NCI-H774 (cell line): ENCODE measurements at places on chromosomes 6 and 20.

DNA sequence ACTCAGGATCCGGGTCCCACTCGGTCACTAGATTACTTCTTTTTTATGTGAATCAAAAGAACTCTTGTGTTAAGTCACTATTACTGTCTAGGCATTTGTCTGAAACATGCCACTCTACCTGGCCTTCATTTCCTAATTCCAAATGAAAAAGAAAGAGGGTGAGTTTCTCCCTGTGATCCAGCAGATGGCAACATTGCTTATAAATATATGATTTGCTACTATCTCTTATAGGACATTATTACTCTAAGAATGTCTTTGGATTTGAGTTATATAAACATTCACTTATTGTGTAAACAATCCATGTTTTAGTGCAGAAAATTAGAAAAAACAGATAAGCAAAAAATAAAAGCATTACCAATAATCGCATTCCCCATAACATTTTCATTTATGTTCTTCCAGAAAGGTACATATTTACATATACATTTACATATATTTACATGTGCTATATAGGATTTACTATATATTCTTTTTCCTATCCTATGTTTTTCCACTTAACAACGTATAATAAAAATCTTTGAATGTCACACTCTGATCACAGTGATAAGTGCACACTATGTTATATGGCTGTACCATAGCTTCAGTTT is 66.9 kb downstream of the FAXC start:
- DNase-seq: peak; percentile 27

DNA sequence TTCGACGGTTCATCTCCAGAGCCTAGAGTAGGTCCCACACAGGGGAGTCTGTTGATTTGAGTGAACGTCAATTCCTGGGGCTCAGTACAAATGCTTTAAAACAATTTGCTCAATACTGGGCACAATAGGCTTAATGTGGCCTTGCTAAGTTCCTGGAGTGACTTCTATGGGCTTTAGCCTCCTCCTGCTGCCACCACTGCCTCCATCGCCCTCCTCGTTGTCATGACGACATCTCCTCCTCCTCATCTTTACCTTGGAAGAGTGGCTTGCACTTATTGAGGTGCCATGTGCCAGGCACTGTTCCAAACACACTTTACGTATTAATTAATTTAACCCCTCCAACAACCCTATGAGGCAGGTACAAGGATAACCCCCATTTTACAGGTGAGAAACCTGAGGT is 11.8 kb upstream of the ZMYND8 start:
- no peak for DNase-seq

GRCh38 chr6:39074486-39074885 is 25.9 kb downstream of the GLP1R start:
- no peak for DNase-seq

DNA sequence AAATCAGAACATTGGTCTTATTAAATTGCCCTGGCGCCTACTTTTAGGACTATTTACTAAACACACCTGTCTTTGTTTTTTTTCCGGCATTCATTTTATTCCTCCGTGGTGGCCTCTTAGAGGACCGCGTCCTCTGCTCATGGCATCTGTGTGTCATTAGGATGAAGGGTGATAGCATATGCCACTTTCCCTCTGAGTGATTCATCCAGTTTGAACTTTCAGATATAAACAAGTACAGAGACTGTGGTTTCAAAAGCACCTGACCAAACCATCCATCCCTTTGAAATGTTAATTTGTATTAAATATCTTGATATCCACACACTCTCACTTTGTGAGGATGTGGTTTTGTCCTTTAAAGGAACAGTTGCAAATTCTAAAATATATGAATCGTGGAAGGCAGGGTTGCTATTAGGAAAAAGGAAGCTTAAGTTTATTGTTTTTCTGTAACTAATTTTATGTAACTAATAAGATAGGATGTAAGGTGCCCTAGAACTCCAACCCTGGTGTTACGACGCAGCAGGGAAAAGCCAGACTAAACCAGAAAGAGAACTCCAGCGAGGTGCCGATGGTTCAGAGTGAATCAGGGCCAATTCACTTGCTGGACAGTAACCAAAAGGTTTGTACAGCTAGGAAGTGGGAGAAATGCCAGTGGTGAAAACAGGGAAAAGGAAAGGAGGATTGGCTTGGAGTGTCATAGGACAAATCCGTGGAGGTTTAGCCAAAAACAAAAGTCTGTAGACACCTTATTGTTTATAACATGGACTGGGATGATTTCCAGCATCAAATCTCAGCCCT is 98.7 kb downstream of the SHLD1 start:
- DNase-seq: no peak

GRCh38 chr6:102793752-102794151 is 1400.2 kb downstream of the GRIK2 start:
- DNase-seq: no peak

- no peak for DNase-seq
These were observed 156.1 kb upstream of the SMLR1 start for GRCh38 chr6:130671119-130671518.

- DNase-seq: no peak
These were observed 8.2 kb downstream of the SENP6 start for GRCh38 chr6:75609639-75610590.

GRCh38 chr20:3669710-3670367 is 6.6 kb upstream of the GFRA4 start:
- DNase-seq: no peak

DNA sequence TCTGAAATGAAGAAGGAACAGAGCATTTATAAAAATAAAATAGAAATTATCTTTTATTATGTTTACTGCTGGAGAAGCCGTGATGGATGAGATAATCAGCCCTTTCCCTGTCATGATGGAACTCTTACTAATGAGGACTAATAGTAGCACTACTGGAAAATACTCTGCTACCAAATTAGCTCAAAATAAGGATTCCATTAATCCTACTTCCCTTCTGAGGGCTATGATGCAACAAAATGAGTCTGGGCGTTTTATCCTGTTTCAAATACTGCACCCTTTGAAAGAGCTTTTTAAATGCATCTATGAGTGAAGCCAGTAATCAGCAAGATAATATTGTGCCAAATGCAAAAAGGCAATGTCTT is 59.3 kb upstream of the CARMIL1 start:
- no peak for DNase-seq

DNA sequence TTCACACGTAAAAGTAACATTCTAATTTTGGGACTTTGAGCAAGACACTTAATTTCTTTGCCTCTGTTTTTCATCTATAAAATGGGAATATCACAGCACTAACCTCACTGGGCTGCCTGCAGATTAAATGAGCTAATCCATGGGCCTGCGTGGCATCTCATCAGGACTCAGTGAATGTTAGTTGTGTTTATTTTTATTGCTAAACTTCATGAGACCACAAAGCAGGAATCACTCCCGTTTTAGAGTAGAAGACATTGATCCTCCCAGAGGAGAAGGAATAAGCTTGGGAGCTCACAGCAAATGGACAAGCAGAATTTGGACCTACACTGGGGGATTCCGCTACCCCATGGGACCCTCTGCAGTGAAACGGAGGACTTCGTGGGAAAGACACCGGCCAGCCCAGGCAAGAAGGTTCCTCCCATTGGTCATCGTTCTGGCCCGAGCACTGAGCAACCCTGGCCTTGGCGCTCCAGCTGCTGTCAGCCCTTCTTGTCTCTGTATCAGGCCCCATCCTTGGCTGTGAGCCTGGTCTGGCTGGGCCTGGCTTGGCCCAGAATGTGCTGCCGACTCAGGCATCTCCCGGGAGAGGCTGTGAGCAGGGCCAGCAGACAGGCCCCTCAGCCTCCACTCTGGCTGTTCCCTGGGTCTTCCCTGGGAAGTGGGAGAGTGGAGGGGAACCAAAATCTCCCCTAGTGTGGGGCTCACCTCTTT is 79.8 kb downstream of the NFATC2 start:
- no peak for DNase-seq

GRCh38 chr6:145453376-145453775 is 281.9 kb downstream of the EPM2A start:
- no peak for DNase-seq

DNA sequence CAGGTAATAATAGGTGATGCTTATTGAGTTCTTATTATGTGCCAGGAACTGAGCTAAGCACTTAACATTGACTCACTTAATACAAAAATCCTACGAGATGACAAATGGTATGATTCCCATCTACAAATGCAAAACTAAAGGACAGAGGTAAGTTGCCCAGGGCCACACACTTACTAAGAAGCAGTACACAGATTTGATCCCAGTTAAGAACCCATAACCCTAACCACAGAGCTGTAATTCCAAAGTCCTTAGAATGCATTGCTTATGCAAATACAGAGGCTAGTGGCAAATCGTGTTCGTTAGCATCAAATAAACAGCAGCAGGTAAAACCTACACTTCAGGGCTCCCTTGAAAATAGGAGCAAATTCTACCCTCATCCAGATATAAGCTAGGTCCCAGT is 104.0 kb downstream of the SASH1 start:
- no peak for DNase-seq

GRCh38 chr20:63127700-63128364 is 88.1 kb downstream of the YTHDF1 start:
- DNase-seq: no peak

DNA sequence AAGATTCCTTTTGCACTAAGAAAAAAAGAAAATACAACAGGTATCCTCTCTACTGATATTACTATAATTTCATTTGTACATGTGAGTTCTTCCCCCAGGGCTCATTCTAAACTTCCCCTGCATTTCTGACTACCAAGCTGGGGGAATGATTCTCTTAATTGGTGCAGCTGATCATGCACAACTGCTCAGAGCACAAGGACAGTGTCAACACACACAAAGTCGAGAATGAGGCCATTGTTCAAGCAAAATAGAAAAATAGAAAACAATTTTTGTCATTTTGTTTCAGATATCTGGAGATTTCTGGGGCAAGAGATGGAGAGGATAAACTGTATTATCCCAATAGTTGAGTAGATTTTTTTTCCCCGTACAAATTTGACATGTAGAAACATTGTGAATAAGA is 236.3 kb downstream of the HAO1 start:
- DNase-seq: peak; percentile 36

DNA sequence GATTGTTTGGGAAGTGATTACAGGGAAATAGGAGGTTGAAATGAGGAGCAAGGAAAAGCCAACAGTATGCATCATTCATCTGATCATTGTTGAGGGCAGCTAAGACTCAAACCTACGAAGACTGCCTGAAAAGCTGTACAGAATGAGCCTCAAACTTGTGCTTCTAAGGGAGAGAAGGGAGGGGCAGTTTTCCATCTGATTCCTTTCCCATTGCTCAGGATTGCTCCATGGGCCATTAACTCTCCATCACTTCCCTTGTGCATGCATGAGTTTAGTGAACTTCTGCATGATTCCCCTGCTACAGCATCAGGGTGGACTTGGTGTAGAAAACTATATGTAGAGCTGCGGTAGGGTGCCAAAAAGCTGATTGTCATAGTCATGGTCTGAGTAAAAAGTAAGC is 742.7 kb upstream of the SLC35B3 start:
- DNase-seq: no peak

DNA sequence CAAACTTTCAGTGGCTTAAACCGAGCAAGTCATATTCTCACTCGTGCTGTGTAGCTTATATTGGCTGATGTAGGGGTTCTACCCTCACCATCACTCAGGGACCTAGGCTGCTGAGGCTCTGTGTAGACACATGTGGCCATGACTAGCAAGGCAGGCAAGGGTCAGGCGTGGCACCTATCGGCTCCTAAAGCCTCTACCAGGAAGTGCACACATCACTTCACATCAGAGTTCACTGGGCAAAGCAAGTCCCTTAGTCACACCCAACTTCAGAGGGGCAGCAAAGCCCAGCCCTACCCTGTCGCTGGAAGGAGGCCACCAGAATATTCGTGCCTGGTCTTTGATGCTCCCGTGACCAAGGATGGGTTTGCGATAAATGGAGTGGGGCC is 42.9 kb downstream of the PPP1R14C start:
- DNase-seq: no peak

GRCh38 chr20:24917797-24918578 is 31.1 kb upstream of the CST7 start:
- peak; percentile 35 for DNase-seq

DNA sequence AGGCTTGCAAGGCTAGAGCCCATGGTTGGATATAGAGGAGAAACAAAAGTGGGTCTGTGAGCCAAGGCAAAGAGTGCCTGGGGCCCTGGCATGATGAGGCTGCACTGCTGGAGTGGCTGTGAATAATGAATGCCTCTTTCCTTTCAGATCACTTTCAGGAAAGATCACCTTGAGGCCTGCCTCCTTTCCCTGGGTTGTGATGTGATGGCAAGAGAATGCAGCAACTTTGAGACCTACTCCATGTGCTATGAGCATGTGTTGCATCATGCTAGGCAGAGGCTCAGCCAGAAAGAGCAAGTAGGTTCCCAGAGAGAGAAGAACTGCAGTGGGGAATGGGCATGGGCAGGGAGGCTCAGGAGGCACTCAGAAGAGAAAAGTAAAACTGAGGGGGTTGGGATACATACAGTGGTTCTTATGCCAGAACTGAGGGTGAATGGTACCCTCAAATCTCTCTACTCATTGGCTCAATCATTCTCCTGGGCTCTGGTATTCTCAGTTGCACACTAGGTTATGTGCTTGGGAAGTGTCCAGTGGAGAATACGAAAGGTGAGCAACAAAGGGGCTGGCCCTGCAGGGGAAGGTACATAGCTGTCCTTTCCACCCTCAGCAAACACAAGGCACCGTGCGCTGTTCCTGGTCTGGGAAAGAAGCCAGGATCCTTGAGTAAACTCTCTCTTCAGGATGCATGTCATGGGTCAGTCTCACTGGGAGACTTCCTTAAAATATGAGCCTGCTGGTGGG is 45.9 kb downstream of the CD164 start:
- DNase-seq: peak; percentile 57

DNA sequence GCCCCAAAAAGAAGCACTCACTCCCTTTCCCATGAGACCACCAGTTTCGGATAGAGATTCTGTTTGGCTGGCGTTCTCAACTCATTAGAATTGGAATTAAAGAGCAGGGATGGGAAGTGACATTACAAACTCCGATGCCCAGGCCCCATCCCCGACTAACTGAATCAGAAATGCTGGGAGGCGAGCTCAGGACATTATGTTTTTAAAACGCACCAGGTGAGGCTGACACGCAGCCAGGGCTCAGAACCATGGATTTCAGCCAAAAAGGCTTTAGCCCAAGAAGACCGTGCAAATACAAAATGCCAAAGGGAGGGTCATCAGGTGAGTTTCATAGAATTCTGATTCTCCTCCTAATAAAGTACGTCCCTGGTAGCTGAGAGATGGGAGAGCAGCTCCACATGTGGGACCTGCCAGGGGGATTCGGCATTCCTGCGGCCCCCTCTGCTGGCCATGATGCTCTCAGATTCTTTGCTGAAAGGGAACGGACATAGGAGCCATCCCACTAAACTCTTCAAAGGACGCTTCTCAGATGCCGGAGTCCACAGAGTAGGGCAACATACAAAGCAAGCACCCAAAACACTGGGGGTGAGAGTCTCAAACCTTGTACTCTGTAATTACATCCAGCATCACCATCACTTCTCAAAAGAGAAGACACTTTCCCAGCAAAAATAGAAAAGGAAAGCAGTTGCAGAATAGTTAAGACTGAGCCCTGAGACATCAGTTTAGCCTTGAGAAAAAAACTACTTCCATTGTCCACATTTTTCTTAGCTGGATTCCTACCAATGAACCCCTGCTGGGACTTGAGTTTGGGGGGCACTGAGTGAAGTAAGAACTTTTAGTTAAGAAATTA is 205.2 kb downstream of the BMP7 start:
- no peak for DNase-seq
